ENCODE measurements at places on chromosomes 1 and 21. TPM values are rescaled to one million over a fixed set of nuclear protein-coding genes. Genes with fewer than 3 reads are reported as not detected.

- no peak for DNase-seq
Observed at GRCh38 chr1:8487249-8487648, 169.3 kb downstream of the SLC45A1 start.

VWA5B1 gene
- 0.14 TPM for total RNA-seq

HRNR gene
- not detected for total RNA-seq

DIRAS3 gene
- total RNA-seq = 0.38 TPM

GJA4 gene
- not detected for total RNA-seq

DNA sequence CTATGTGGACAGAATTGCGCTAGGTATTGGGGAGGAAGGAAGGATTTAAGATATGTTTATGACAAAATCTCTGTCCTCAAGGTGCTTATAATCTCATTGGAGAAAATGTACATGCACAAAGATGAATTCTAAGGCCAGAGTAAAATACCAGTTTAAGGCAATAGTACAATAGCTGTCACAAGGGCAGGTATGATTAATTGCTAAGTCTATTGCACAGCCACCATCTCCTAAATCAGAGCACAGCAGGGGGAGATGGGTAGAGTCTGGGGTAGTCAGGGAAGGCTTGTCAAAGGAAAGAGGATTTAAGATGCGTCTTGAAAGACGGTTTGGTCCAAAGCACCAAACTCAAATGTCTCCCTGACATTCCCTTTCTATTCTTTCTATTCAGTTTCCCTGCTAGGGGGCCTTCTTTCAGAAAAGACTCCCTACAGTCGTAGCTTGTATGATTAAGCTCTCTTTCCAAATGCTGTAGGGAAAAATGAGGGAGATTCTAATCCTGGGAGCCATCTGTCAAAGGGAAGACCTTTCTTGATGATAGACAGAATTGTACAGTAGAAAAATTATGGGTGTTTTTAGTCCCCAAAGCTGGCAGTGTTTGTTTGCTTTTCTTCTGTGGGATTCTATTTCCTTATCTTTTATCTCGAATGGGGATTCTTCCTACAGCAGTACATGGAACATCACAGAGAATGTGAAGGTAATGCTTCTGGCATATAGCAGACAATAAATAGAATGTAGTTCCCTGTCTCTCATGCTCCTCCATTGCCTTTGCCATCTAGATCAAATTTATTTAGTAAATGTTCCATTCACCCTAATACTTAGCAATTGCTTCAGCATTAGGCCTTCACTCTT lies 107.6 kb upstream of the NFIA start:
- DNase-seq = no peak

TNFRSF1B gene
- 0.27 TPM for total RNA-seq

DNA sequence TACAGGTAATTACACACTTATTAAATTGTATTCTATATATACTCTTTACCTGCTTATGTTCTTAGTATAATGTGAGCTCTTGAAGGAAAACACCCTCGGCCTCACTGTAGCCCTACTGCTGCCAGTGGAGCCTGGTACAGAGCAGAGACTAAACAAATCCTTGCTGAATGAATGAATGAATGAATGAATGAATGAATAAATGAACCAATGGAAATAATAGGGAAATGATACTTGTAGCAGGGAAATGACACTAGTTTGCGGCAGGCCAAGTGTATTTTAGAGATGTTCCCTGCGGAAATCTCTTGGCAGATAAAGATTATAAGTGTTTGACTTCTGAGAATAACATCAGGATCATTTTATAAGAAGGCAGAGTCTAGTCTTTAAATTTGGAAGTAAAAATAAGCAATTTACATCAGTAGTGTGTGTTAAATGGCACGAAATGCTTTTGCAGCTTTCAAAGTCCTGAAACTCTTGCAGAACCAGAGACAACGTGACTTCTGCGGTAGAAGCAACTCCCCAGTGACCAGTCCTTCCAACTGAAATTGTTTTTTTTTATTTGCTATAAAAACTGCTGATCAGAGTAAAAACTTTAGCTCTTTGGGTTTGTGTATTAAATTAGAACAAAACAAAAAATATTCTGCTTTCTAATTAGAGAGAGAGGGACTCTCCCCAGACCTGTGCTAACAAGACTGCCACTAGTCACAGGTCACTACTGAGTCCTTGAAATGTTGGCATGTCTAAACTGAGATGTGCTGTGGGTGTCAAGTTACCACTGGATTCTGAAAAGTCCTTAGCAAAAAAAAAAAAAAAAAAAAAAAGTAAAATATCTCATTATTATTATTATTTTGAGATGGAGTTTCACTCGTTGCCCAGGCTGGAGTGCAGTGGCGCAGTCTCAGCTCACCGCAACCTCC lies 199.3 kb upstream of the MAP1LC3C start:
- DNase-seq = no peak

IFFO2 gene
- total RNA-seq = 25.3 TPM

GRCh38 chr1:9016455-9016854 lies 9.8 kb downstream of the SLC2A7 start:
- no peak for DNase-seq

PLPPR4 gene
- under 0.01 TPM for total RNA-seq

DNA sequence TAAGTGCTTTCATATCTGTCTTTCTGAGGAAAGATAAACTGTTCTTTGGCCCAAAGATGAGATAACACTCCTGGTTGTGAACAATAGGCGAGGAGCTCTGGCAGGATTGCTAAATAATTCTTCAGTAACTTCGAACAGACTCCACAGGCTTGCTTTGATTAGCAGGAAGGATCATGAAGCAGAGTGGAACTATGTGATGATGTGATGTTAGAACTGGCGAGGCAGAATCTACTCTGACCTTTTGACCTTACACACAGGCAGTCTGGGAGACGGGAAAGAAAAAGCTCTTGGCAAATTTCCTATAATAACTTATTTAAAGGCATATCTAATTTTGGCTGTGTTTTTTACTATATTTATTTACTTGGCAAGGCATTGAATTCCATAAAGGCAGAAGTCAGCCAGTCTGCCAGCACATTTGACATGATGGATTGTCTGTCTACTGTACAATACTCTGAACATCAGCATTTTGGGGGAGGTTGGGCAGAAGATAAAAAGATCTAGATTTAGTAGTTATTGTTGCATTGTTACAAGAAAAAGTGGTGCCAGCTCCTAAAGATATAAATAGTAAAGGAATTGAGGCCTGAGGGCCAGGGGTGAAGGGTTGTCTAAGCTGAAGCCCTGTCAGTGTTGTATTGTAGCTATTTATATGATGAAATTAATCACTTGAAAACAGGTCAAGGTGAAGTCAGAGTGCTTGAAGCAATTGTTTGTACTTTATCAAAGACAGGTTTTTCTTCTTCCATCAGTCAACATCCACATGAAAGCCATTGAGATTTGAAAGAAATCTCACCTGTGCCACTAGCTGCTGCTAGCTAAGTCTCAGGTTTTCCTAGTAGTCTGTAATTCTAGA lies 708.8 kb downstream of the LTN1 start:
- peak; percentile 21 for DNase-seq

DNA sequence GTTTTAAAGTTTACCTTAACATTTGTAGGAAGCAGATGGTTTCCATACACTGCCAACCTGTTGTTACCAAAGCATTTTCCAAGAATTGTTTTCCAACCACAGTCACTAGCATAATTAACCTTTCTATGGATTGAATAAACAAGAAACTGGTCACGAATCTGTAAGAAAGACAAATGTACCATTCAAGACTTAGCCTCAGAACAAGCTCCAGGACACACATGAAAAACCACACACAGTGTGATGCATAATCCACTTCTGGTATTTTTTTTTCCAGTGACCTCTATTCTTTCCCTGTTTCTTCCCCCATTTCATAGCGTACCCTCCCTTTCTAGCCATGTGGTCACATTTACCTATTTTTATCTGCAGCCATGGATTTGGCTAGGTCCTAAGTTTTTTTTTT lies 29.6 kb upstream of the C1orf87 start:
- DNase-seq = no peak
